Hematopoietic multipotent progenitor cell treated with erythropoietin and hydrocortisone succinate and interleukin-3 and kit ligand, for 6 days (in vitro differentiated cells): ENCODE measurements at places on chromosomes 5 and 9.

GRCh38 chr5:141762790-141763368 lies 80.8 kb upstream of the ARAP3 start:
- DNase-seq: no peak

- no peak for DNase-seq
These were observed 42.5 kb upstream of the MELK start for GRCh38 chr9:36530224-36530623.

GRCh38 chr9:108270561-108270960 lies 585.2 kb downstream of the ACTL7B start:
- no peak for DNase-seq

DNA sequence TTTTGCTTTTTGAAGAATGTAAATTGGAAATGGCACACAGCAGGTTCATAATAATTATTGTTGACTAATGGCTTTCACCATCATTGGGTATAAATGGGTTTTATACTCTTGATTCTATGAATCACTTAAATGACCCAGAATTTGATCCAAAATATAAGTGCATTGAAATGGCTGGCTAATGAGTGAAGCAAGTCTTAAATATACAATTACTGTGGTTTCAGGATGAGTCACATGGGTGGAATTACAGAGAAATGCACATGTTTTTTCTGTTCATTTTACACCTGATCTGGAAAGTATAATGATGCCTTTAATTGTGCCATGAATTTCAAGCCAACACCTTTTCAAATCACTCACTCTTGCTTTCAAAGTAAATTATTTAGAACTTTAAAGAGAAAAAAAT lies 380.8 kb upstream of the CD180 start:
- DNase-seq: no peak
